Chondrocyte (in vitro differentiated cells): ENCODE measurements at places on chromosomes 2 and 18. TPM values are rescaled to one million over a fixed set of nuclear protein-coding genes. Genes with fewer than 3 reads are reported as not detected.

Gene STK16
- 24.4 to 32.0 TPM (median 25.9 TPM) in 3 replicates for total RNA-seq

Gene PLEKHA3
- 34.9 to 39.4 TPM (median 36.4 TPM) in 3 replicates for total RNA-seq

Gene C2orf80
- total RNA-seq = not detected in 3 replicates

GRCh38 chr2:212940816-212941215 lies 210.6 kb downstream of the IKZF2 start:
- no peaks in the 10 kb centered on the region for H3K36me3 ChIP-seq
- peaks cover 16% of the 10 kb centered on the region for H3K4me1 ChIP-seq
- no peak overlapping the region for H3K4me3 ChIP-seq

DNA sequence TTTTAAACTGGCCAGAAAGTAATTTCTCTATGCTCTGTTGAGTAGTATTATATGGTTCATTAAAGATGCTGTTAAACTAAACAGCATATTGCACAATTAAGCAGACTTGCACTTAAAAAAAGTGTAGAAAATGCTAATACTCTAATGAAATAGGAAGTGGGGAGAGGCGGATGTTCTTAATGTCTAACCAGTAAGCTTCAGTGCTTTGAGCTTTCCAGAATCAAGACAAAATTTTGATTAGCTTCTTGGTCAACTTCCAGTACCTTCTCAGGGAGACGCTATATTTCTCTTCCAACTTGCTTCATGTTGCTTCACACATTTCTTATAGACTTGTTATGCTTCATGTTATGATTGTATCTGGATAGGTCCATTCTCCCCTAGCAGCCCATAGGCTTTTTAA lies 89.1 kb downstream of the MAP2 start:
- H3K4me3 ChIP-seq = no peak overlapping the region
- H3K27me3 ChIP-seq = no peaks in the 10 kb centered on the region
- H3K4me1 ChIP-seq = peaks cover 3% of the 10 kb centered on the region
- H3K36me3 ChIP-seq = no peaks in the 10 kb centered on the region
- DNase-seq = no peak
- H3K27ac ChIP-seq = no peak overlapping the region

DNA sequence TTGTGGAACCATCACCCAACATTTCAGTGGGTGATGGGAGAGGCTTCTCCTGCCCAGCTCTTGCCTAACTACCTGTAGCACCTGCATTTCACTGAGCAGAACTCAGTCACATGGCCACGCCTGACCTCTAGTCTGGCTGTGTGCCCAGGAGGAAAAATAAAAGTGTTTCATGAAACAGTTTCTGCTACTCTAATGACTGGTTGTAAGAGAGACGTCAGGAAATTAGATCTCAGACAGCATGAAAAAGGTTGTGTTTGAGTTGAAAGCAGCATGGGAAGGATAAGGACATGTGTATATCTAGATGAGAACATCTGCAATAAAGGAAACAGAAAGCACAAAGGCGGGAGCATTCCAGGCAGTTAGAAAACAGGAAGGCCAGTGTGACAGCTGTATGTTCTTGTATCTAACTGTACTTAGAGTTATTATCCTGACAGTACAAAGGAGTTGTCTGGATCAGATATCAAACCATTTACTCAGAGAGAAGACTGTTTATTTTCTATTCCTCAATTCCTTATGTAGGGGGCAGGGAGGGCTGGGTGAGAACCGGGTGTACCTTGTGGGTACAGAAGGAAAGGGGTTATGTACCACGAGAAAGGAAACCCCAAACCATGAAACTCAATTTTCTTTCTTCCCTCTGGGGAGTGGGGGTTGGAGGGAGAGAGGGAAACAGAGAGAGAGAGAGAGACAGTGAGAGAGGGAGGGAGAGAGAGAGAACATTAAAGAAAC lies 307.4 kb upstream of the VWC2L start:
- no peak for DNase-seq
- H3K36me3 ChIP-seq = no peaks in the 10 kb centered on the region
- peaks cover 12% of the 10 kb centered on the region for H3K4me1 ChIP-seq
- no peaks in the 10 kb centered on the region for H3K27me3 ChIP-seq
- no peak overlapping the region for H3K4me3 ChIP-seq
- H3K27ac ChIP-seq = no peak overlapping the region

DNA sequence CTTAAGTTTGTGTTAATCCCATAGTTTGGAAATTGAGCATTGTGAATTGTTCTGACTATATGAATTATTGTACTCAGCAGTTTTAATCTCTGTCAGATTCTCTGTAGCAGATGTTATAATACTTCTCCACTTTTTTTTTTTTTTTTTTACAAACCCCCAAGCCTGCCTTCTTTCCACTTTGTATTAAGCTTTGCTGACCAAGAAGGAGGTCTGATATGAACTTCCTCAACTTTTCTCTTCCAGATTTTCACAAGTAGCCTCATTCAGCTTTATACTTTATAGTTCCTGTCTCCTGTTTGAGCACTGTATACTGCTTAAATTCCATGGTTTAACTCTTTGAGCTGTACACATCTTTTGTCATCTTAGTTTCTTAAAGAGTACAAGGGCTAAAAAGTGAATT lies 105.0 kb downstream of the HAUS1 start:
- no peak for DNase-seq
- no peak overlapping the region for H3K27ac ChIP-seq
- H3K4me3 ChIP-seq = no peak overlapping the region
- H3K27me3 ChIP-seq = no peaks in the 10 kb centered on the region

GRCh38 chr18:43236921-43237320 lies 40.4 kb downstream of the SYT4 start:
- no peaks in the 10 kb centered on the region for H3K36me3 ChIP-seq
- peaks cover 5% of the 10 kb centered on the region for H3K27me3 ChIP-seq
- no peak overlapping the region for H3K27ac ChIP-seq
- no peak for DNase-seq
- H3K4me1 ChIP-seq = no peaks in the 10 kb centered on the region
- H3K4me3 ChIP-seq = no peak overlapping the region

- no peak overlapping the region for H3K27ac ChIP-seq
- no peak for DNase-seq
- no peaks in the 10 kb centered on the region for H3K27me3 ChIP-seq
- H3K4me3 ChIP-seq = no peak overlapping the region
- peaks cover 17% of the 10 kb centered on the region for H3K4me1 ChIP-seq
- H3K36me3 ChIP-seq = peaks cover 38% of the 10 kb centered on the region
Observed at GRCh38 chr2:8805278-8806210, 31.9 kb downstream of the KIDINS220 start.
